Smooth muscle cell of the pulmonary artery (primary cell): ENCODE measurements at places on chromosomes 16 and 17. TPM values are rescaled to one million over a fixed set of nuclear protein-coding genes. Genes with fewer than 3 reads are reported as not detected.

Gene AGRP
- total RNA-seq: not detected in 2 replicates

Gene SBK1
- total RNA-seq: under 0.01 and 0.03 TPM in 2 replicates

Gene ITGAL
- 0.17 TPM in 1 of 2 replicates, not detected in the other for total RNA-seq

Gene TP53TG3F
- total RNA-seq: not detected in 2 replicates

Gene VWA3A
- total RNA-seq: under 0.01 and 0.03 TPM in 2 replicates

Gene ZNF469
- total RNA-seq: 7.2 and 17.1 TPM in 2 replicates

Gene DNAH3
- total RNA-seq: not detected in 2 replicates

Gene CSH1
- not detected in 2 replicates for total RNA-seq

Gene RASL10B
- total RNA-seq: 2.0 and 3.0 TPM in 2 replicates

Gene TCF25
- total RNA-seq: 138 TPM in 2 replicates

Gene KRT34
- 0.20 and 0.46 TPM in 2 replicates for total RNA-seq

Gene PERCC1
- not detected in 2 replicates for total RNA-seq

Gene ZP2
- not detected in 2 replicates for total RNA-seq

Gene FBXW10
- total RNA-seq: 0.03 TPM in 1 of 2 replicates, not detected in the other

Gene NPIPB9
- 0.72 and 1.7 TPM in 2 replicates for total RNA-seq

Gene BEAN1
- total RNA-seq: 0.07 and 0.13 TPM in 2 replicates

Gene ITGB3
- 38.3 and 72.6 TPM in 2 replicates for total RNA-seq
